Dorsolateral prefrontal cortex (tissue), 122 donors: ENCODE measurements at places on chromosomes 16 and 17.

DNA sequence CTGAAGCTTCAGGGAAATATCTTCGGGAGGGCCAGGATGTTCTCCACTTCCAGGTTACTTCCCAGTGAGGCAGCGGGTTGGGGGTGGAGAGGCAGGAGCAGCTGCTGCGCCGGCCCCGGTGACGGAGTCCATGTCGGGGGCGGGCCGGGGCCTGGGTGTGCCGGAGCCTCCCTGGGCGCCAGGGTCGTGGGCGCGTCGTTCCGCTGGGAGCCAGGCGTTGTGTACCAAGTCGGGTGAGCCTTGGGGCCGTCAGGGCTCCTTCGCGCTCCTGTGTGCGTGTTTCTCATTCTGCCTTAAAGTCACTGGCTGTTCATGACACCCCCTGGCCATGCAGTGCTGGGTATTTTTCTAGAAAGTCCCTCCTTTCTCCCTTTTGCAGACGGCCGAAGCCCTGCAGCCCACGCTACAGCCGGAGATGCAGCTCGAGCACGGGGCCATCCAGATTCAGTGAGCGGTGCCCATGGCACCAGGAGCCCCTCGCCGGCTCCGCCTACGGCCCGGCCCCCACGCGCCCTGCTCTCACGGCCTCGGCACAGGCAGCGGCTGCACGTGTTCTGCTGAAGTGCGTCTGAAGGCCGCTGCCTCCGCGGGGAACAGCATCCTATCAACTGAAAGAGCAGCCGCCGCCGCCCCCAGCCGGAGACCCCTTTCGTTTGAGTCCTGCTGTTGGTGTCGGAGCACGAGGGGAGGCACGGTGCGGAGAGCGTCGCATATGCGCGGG is 125.1 kb downstream of the BANP start:
- DNase-seq: no peak

DNA sequence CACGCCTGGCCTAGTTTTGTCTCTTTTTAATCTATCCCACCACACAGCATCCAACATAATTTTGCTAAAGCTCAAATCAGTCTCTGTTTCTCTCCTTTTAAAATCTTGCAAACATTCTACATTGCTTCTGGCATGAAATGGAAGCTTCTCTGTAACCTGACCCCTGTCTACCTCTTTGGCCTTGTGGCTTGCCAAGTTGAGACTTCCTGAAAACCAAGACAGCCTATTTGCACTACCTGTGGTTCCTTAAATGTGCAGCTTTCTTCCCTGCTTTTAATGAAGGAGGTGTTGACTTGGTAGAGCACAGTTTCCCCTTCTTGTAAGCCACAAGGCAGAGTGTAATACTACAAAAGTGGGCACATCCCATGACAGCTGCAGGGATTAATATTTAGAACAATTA is 6.0 kb upstream of the CCL3 start:
- DNase-seq: no peak

- DNase-seq: no peak
Measured at GRCh38 chr16:4683255-4684057, 9.9 kb upstream of the NUDT16L1 start.

- DNase-seq: no peak
Measured at GRCh38 chr17:56983366-56983765, 5.4 kb downstream of the SCPEP1 start.

- DNase-seq: peak; percentile 56
Measured at GRCh38 chr17:42050393-42051012, at the start of gene C17orf113. C17orf113 (minus strand) TSS chr17:42050601; CDS start chr17:42043376, 7,225 bp downstream.

GRCh38 chr16:78458588-78458987 is 359.1 kb downstream of the WWOX start:
- DNase-seq: no peak

- no peak for DNase-seq
Measured at GRCh38 chr17:27593232-27593856, 37.6 kb upstream of the LGALS9 start.

DNA sequence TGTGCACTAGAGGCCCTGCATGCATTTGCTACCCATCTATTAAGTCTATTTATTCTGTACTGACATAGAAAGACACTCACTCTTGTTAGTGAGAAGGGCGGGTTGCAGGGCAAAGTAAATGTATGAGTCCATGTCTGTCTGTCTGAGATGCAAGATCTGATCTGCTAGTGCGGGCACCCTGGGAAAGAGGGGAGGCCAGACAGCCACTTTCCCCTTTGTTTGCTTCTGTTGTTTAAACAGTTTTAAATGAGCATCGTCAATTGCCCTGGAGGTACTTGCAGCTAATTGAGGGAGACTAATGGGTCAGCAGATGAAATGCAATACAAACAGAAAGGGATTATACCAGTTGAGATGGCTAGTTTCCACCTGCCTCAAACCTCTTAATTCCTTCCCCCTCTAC is 24.9 kb downstream of the SCNN1G start:
- no peak for DNase-seq

DNA sequence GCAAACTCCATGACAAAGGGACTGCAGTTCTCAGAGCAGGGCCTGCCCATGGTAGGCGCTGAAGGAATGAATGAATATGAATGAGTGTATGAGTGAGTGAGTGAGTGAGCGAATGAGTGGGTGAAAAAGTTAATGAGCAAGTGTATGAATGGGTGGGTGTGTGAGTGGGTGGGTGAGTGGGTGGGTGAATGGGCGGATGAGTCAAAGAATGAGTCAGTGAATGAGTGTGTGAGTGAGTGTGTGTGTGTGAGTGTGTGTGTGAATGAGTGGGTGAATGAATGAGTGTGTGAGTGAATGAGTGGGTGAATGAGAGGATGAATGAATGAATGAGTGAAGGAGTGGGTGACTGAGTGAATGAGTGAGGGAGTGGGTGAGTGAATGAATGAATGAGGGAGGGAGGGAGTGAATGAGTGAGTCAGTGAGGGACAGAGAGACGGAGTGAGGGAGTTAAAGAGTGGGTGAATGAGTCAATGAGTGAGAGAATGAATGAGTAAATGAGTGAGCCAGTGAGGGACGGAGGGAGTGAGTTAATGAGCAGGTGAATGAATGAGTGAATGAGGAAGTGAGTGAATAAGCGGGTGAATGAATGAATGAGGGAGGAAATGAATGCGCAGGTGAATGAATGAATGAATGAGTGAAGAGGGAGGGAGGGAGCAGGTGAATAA is 11.1 kb upstream of the CHMP6 start:
- no peak for DNase-seq

DNA sequence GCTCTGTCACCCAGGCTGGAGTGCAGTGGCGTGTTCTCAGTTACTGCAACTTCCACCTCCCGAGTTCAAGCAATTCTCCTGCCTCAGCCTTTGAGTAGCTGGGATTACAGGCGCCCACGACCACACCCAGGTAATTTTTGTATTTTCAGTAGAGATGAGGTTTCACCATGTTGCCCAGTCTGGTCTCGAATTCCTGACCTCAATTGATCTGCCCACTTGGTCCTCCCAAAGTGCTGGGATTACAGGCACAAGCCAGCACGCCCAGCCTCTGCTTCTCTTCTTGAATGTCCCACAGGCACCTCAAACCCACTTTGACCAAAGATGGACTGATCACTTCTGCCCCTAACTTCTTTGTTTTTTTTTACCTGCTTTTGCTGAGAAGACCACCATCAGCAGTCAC is 4.6 kb upstream of the ARL5C start:
- DNase-seq: no peak

DNA sequence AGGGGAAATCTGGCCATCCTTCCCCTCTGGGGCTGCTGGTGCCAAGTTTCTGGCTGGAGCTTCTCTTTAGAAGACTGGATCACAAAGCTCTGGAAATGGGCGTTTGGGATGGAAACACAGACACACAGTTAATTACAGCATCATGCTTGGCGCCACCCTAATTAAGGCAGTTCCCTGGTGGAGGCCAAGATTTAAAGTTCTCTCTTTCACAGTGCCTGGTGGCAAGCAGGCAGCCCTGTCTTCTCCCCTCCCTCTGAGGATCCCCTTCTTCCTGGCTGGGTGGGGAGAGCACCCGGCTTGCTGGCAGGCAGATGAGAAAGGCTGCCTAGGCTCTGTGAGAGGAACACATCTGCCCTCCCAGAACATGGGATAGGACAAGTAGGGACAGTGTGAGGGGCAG is 59.0 kb upstream of the NKD1 start:
- DNase-seq: no peak

GRCh38 chr17:17824119-17824782 is 12.5 kb downstream of the SREBF1 start:
- DNase-seq: no peak

DNA sequence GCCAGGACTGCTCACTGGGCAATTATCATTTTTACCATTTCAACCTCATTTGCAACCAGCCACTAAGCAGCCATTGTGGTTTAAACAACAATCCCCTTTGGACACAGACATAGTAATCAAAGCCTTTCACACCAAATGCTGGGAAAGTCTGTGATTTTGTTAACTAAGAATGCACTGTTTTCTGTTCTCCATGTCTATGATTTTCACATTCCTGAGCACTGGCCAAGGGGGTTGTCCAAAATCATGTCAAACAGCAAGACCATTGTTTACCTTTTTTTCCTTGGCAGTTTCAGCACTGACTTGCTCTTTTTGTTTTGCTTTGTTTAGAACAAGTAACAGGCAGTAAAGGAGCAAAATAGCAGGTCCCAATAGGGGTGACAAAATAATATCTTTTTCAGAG is 106.3 kb upstream of the SIAH1 start:
- no peak for DNase-seq

- no peak for DNase-seq
Measured at GRCh38 chr16:79991969-79992368, 391.4 kb upstream of the MAF start.

GRCh38 chr16:55906123-55906522 is 30.9 kb upstream of the CES5A start:
- no peak for DNase-seq

GRCh38 chr17:64551461-64551860 is 44.7 kb downstream of the CEP95 start:
- no peak for DNase-seq

- no peak for DNase-seq
Measured at GRCh38 chr16:87333101-87333500, 15.9 kb upstream of the C16orf95 start.

- no peak for DNase-seq
Measured at GRCh38 chr16:48597563-48598387, 12.2 kb downstream of the N4BP1 start.

DNA sequence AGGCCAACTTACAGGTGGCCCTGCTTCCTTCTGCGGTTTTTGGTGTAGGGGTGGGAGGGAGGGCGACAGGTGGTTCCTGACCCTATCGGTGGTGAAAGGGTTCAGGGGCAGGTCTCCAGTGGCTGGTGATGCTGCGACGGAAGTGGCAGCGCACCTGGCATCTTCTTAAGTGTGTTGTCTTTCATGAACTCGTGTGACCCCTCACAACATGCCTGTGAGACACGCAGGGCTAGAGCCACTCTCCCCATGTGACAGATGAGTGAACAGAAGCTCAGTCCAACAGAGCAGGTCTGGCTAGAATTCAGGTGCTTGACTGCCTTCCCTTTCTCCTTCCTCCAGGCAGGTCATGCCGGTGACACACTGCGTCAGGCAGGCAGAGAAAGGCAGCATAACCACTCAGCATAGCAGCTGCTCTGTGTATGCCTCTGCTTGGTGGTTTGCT is 8.0 kb downstream of the TNFAIP1 start:
- DNase-seq: no peak

GRCh38 chr17:72233986-72234385 is 113.2 kb downstream of the SOX9 start:
- DNase-seq: no peak

- no peak for DNase-seq
Measured at GRCh38 chr16:5328546-5328945, 231.0 kb upstream of the EEF2KMT start.

- DNase-seq: no peak
Measured at GRCh38 chr17:50475362-50475761, 3.3 kb upstream of the RSAD1 start.

GRCh38 chr16:16015849-16016248 is 66.4 kb downstream of the ABCC1 start:
- DNase-seq: no peak

DNA sequence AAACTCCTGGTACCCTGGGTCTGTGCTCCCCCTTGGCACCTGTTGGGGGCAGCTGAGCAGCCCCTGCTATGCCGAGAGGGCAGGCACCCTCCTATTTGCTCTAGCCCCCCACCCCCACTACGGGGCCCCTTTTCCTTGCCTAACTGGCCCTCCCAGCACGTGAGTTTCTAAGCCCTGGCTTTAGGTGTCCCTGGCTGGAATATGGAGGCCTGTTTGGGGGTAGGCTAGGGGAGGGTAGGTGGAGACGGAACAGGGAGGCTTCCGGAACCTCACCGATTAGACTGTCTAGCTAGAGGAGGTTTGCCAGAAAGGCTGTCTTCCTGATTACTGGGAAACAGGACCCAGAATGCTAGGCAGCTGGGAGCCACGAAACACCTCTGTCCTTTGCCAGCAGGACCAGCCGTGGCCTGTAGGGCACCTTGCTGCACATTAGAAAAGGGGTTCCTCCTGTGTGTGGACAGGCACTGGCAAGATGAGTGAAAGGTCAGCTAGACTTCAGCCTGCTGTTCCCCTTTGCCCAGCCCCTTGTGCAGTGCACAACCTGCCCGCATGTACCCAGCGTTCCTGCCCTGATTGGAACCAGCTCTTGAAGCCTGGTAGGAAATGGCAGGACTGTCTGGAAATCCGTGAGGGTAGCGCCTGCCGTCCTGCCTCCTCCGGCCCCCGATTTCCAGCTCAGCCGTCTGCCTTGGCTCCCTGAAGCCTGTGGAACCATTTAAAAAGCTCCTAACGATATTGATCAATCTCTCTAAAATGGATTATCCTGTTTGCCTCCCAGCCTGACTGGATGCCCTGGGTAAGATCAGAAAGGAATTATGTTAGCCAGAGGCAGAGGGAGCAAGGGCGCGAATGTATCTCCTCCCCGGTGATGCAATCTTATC is 83.4 kb upstream of the GSE1 start:
- no peak for DNase-seq

DNA sequence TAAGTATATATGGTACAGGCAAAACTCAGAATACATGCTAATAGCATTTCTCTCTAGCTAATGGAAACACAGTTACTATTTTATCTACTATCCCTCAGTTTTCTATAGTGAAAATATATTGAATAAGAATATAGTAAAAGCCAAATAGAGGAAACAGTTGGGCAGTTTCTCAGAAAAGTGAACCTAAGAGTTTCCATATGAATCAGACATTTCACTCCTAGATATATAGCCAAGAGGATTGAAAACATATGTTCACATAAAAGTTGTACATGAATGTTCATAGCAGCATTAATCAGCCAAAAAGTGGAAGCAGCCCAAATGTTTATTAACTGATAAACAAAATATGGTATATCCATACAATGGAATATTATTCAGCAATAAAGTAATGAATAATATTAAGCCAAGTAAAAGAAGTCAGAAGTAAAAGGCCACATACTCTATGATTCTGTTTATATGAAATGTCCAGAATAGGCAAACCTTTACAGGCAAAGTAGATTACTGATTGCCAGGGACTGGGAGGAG is 134.6 kb downstream of the CYB561 start:
- DNase-seq: no peak

DNA sequence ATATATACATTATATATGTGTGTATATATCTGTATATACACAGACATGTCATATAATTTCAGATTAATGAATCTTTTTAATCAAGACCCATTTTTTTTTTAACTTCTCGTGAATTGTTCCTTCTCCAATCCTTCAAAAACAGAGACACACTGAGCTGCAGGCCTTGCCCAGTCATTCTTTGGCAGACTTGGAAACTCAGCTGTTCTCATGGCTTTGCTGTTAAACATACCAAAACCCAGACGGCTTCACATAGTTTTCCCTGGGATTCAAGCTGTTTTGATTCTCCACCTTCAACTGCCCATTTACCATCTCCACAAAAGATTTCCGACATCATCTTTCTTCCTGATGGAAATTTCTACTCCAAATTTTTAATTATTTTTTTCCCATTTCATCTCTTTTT is 148.7 kb downstream of the KCNJ2 start:
- DNase-seq: no peak
